ENCODE measurements at places on chromosomes 4 and X. TPM values are rescaled to one million over a fixed set of nuclear protein-coding genes. Genes with fewer than 3 reads are reported as not detected.

KCNE5 gene
- polyA plus RNA-seq, result not detected

CTAG2 gene
- polyA plus RNA-seq, result 0.79 TPM

CXorf58 gene
- 0.40 TPM for polyA plus RNA-seq

ODAPH gene
- polyA plus RNA-seq, result 0.13 TPM

MAGEB10 gene
- not detected for polyA plus RNA-seq

ERCC6L gene
- 0.33 TPM for polyA plus RNA-seq

GLUD2 gene
- polyA plus RNA-seq, result 0.56 TPM

PRRG3 gene
- polyA plus RNA-seq, result 0.07 TPM

PSAPL1 gene
- polyA plus RNA-seq, result 0.03 TPM

ZNF630 gene
- polyA plus RNA-seq, result 3.5 TPM

PNCK gene
- polyA plus RNA-seq, result 6.5 TPM

DHRSX gene
- 68.6 TPM for polyA plus RNA-seq

FRG2 gene
- polyA plus RNA-seq, result not detected

FAM149A gene
- 2.6 TPM for polyA plus RNA-seq

UBE2D3 gene
- 214 TPM for polyA plus RNA-seq

OPN1MW gene
- not detected for polyA plus RNA-seq

MSX1 gene
- 7.9 TPM for polyA plus RNA-seq

FBXW7 gene
- 27.0 TPM for polyA plus RNA-seq

SASH3 gene
- 4.9 TPM for polyA plus RNA-seq

CBR4 gene
- 9.6 TPM for polyA plus RNA-seq

RAB40A gene
- polyA plus RNA-seq, result 1.5 TPM

TEX11 gene
- polyA plus RNA-seq, result not detected

SYP gene
- 61.4 TPM for polyA plus RNA-seq

HERC3 gene
- polyA plus RNA-seq, result 18.7 TPM

SPIN3 gene
- polyA plus RNA-seq, result 9.1 TPM

LPAR4 gene
- polyA plus RNA-seq, result not detected

SSX1 gene
- not detected for polyA plus RNA-seq

FAM241A gene
- polyA plus RNA-seq, result 2.7 TPM

FAT4 gene
- polyA plus RNA-seq, result 0.64 TPM

MND1 gene
- polyA plus RNA-seq, result 2.3 TPM

ZNF182 gene
- polyA plus RNA-seq, result 5.1 TPM

RHOXF2 gene
- polyA plus RNA-seq, result 0.08 TPM

ODAM gene
- 0.48 TPM for polyA plus RNA-seq

TCEAL7 gene
- 19.5 TPM for polyA plus RNA-seq

TBC1D9 gene
- 3.8 TPM for polyA plus RNA-seq

TDO2 gene
- 9.3 TPM for polyA plus RNA-seq

NLGN4X gene
- 0.30 TPM for polyA plus RNA-seq

CTAG1A gene
- polyA plus RNA-seq, result 0.34 TPM

GUCY1A1 gene
- polyA plus RNA-seq, result 10.8 TPM

IL1RAPL1 gene
- not detected for polyA plus RNA-seq

MAGEA3 gene
- polyA plus RNA-seq, result not detected

FANCB gene
- 0.73 TPM for polyA plus RNA-seq

ZNF732 gene
- not detected for polyA plus RNA-seq

FDCSP gene
- not detected for polyA plus RNA-seq

DDX53 gene
- polyA plus RNA-seq, result not detected

LEF1 gene
- polyA plus RNA-seq, result 24.9 TPM
